ENCODE measurements at places on chromosomes 1 and 21.

- no peak for DNase-seq
Measured at GRCh38 chr1:51293898-51294515, 36.4 kb downstream of the TTC39A start.

DNA sequence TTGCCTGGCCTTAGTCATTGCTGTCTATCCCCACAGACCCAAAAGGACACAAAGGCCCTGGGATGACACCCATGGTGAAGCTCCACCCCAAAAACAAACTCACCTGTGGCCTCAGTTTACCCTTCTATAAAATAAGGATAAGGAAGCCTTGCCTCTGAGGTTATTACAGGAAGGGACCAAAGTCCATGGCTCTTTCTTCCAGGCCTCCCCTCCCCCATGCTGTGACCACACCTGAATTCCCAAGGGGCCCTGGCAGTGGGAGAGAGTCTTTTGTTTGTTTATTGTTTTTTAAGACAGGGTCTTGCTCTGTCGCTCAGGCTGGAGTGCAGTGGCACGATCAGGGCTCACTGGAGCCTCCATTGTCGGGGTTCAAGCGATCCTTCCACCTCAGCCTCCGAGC lies 10.5 kb upstream of the TNFRSF25 start:
- no peak for DNase-seq

GRCh38 chr1:24443241-24443656 lies 27.6 kb downstream of the NIPAL3 start:
- peak; percentile 75 for DNase-seq

GRCh38 chr1:51666478-51666877 lies 49.6 kb downstream of the OSBPL9 start:
- no peak for DNase-seq

DNA sequence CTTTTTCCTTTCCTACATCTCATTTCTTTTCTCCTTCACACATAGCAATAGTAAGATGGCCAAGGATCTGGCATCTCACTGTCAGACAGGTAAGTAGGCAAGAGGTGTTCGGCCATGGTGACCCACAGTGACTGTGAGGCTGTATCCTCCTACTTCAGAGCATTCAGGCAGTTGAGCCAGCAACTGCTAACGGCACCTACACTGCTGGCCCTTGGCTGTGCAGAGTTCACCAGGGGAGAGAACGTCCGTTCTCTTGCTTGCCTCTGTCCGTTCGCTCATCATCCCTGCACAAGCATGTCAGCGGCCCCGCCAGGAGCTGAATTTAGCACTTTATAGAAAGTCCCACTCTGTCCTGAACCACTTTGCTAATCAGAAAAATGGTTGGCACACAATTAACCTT lies 113.6 kb downstream of the GREM2 start:
- no peak for DNase-seq

DNA sequence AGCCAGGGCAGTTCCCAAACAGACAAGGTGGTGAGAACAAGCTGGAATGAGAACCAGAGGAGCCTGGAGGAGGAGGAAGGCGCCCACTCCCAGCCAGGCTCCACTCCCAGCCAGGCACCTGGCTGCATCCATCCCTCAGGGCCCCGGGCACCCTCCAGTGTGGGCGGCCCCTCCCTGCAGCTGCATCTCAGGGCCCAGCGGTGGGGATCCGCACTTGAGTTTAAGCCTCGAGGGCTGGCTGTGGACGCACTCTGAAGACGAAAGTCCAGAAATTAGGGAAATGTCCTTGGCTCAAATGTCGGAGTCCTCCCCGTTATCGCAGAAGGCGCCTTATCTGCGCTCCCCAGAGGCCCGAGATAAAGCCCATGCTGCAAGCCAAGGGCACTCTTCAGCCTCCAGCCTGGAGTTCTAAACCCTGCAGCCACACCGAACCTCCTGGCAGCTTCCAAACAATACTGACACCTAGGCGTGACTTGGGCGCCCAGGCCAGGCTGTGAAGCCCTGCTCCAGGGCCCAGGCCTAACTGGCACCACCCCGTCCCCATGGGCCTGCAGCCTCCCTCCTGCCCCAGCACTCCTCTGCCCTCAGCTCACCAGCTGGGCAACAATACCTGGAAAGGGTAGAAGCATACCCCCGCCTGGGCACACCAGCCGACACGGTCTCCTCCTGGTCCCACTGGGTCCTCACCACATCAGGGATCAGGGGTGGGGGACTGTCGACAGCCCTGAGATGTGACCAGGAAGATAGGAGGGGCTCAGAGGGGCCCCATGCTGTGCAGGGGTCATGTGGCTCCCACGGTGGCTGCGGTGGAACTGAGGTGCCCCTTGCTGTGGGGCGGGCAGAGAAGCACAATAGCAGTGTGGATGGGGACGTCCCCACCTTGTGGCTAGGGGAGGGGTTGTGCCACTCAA lies 184.8 kb upstream of the VAMP3 start:
- no peak for DNase-seq

GRCh38 chr1:165375623-165376022 lies 19.1 kb upstream of the LMX1A start:
- DNase-seq, result no peak

DNA sequence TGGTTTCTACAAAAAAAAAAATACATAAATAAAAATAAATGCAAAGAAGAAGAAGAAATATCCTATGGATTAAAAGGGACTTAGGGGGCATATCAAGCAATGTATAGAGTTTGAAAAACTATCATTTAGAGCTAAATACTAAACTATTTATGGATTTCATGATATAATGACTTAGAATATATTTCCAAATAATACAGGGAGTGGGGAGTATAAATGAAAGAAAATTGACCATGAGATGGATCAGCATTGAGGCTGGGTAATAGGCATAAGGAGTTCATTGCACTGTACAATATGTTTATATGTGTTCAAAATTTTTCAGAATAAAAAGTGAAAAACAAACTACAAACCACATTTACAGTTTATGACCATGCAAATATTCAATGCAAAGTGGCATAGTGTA lies 18.8 kb downstream of the NHLH2 start:
- DNase-seq, result no peak

GRCh38 chr1:58857680-58858673 lies 74.1 kb upstream of the JUN start:
- no peak for DNase-seq

GRCh38 chr1:230806552-230806951 lies 59.4 kb downstream of the CAPN9 start:
- DNase-seq, result no peak

- DNase-seq, result no peak
Measured at GRCh38 chr1:172325531-172325930, 95.0 kb upstream of the C1orf105 start.

- peak; percentile 11 for DNase-seq
Measured at GRCh38 chr1:78606274-78606673, 14.0 kb upstream of the IFI44L start.

DNA sequence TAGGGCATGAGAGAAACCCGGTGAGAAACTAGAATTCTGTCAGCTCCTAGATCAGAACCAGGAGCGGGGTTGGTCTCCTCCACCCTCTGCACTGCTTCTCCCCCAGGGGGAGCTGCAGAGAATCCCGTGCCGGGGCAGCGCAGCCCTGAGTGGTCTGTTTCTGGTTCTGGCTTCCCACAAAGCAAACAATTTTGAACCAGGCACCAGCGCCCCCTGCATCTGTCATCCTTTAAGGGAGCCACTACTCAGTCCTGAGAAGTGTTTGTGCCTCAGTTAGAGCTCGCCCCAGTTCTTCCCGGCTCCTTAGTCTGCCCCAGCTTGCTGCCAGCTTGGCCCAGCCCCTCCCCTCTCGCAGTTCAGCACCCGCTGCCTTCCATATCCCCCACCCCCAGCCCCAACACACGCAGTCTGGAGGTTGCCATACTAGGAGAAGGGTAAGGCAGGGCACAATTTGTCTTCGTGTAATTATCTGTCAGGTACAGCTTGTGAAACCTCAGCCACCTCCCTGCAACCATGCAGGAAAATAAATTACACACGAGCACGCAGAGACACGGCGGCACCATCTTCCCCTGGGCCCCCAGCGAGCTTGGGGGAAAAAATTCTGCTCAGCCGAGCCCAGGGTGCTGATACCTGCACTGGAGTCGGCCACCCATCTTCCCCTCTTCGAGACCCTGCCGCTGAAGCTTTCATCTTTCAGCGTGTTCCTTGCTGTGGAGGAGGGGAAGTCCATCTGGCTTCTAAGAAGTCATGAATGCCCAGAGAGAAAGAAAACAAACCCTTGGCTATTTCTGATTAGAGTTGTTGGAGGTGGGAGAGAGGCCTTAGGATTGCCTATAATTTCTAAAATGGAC lies 62.6 kb upstream of the CD1D start:
- DNase-seq, result peak; percentile 86

DNA sequence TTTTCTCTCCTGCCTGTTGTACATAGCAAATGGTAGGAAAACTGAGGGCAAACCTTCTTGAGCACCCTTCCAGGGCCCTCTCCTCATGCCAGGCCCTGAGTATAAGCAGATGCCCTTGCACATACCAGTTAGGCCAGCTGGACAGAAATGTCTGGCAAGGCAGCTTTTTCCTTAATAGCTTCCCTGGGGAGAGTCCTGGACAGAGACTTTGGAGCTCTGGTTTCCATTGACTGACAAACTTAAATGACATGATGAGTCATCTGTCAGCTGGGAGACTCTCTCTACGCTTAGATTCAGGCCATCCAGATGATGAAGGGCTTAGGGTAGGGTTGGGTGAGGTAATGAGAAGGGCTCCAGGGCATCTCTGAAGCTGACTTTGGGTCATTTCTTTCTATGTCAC lies 317.5 kb downstream of the ASTN1 start:
- peak; percentile 51 for DNase-seq

DNA sequence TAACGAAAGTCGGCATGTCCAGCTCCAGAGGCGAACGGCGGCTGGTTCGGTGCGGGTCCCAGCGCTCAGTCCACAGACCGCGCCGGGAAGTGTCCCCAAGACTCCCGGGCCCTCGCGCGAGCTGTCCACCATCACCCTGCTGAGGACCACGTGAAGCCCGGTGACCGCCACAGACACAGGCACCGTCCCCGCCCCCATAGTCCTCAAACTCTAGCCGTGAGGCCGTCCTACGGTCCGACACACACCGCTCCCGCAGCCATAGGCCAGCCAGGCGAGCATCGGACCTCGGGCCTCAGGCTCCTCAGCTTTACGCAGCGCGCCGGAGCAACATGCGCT lies 535 bp downstream of the SETD4 start:
- DNase-seq, result no peak

- DNase-seq, result no peak
Measured at GRCh38 chr1:239422818-239423217, 36.5 kb downstream of the CHRM3 start.

- DNase-seq, result no peak
Measured at GRCh38 chr1:76955652-76956051, 88.4 kb downstream of the ST6GALNAC5 start.

GRCh38 chr1:21939650-21940374 lies 2.7 kb upstream of the HSPG2 start:
- peak; percentile 83 for DNase-seq

- DNase-seq, result no peak
Measured at GRCh38 chr1:56345831-56346230, 233.5 kb downstream of the PLPP3 start.

DNA sequence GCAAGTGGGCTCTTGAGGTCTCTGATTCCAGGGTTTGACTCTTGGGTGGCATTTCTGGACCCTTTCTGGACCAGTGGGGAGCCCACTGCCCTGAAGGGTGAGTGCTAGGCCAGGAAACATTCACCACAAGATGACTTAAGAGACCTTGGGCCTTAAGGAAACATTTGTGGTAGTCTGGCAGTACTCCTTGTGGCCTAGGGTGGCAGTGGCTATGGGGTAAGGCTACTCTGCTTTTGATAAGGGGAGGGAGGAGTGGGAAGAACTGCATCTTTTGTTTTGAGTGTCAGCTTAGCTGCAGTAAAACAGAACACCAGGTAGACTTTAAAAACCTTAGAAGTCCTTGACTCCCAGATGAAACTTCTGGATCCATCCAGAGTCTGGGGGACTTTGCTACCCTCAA lies 529.3 kb upstream of the LRRC7 start:
- no peak for DNase-seq

- DNase-seq, result peak; percentile 72
Measured at GRCh38 chr1:225763716-225764548, 13.7 kb upstream of the SRP9 start.

GRCh38 chr1:197761654-197762053 lies 13.6 kb downstream of the DENND1B start:
- DNase-seq, result no peak

GRCh38 chr1:228830954-228831481 lies 95.7 kb downstream of the RHOU start:
- no peak for DNase-seq

DNA sequence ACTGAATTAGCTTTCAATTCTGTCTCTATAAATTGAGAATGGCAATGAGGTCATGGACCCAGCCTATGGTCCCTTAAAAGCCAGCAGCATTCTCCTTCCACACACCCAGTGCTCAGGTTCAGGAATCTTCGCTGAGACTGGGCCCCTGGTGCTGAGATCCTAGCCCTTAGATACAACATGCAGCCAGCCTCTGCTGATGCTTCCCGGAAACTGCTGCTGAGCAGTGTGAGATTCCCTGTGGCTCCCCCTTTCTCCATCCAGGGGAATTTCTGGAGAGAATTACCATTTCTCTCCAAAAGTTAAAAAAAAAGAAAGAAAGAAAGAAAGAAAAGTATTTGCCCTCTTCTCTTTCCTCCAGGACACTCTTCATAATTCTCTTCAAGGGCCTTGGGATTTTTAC lies 31.7 kb upstream of the RALGPS2 start:
- DNase-seq, result no peak

DNA sequence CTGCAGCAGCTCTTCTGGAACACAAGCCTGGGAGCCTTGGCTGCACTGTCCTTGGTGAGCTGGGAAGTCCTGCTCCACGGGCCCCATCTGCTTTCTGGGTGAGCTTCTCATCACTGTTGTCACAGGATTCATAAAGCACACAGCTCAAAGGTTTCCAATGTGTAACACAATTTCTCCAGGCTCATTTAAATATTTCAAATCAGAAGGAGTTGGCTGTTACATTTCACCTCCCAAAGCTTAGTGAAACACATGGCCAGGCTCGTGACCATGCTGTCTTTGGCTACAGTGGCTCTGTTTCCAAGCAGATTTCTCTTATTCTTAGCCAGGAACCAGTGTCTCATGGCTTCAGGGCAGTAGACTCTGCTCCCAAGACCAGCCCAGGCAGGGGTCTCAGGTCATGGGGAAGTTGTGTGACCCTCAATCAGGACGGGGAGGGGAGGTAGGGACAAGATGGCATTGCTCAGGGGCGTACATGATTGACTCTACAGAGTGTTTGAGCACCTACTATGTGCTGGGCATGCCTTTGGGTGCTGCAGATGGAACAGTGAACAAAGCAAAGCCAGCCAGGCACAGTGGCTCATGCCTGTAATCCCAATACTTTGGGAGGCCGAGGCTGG lies 353.0 kb downstream of the NPHP4 start:
- DNase-seq, result no peak

GRCh38 chr1:201537028-201537427 lies 1.9 kb upstream of the NAV1 start:
- DNase-seq, result no peak

- DNase-seq, result no peak
Measured at GRCh38 chr21:46000182-46000730, 18.7 kb downstream of the COL6A1 start.

- peak; percentile 88 for DNase-seq
Measured at GRCh38 chr1:54709547-54710292, 5.9 kb upstream of the TTC4 start.

DNA sequence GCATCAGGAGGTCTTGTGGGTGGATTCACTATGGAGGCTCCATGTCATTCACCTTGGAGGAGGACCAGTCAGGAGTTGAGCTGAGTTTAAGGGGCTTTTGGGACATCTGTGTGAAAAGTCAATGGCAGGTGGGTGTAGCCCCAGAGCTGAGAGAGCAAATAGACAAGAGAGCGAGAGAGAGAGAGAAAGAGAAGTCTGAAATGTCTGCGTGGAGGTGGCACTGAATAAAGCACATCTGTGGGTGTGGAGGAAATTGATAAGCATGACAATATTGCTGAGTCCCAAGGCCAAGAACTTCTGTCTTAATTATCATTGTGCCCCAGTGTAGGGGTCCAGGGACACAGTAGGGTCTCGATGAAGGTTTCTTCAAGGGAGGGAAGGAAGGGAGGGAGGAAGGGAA lies 79.5 kb upstream of the VAMP3 start:
- no peak for DNase-seq

All from NCI-H82 (cell line).